ENCODE measurements at places on chromosomes 7 and 10.

DNA sequence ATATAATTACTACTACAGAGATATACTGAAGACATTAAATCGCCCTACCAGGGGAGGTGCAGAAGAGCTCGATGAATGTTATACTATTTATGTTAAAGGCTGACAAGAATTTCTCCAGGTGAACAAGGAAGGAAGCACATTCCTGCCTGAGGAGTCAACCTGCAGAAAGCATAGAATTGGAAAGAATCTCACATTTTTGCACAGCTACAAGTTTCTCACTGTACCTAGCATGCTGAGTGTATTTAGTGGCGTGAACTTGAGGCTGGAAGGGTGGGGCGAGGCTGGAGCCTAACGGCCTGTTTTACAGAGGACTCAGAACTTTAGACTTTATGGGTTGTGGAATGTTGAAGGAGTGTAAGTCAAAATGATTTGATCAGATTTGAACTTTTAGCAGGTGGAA lies 373.6 kb upstream of the LRGUK start:
- DNase-seq: no peak

GRCh38 chr7:106583706-106584690 lies 77.0 kb downstream of the CCDC71L start:
- no peak for DNase-seq

DNA sequence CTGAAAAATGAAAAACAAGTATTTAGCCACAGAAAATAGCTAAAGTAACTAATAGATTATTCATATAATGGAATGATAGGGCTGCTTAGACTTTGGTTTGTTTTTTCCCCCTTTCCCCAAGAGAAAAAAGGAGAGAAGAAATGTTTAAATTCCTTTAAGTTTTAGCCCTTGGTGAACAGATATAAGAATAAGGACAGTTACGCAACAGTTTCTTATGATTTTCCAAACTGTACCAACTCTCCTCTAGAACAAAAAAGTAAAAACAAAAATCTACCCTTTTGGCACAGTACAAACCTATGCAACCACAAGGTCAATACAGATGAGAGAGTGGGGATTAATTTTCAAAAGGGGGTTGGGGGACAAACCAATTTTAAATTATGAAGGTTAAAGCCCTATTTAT lies 227.7 kb downstream of the CHCHD3 start:
- DNase-seq: no peak

DNA sequence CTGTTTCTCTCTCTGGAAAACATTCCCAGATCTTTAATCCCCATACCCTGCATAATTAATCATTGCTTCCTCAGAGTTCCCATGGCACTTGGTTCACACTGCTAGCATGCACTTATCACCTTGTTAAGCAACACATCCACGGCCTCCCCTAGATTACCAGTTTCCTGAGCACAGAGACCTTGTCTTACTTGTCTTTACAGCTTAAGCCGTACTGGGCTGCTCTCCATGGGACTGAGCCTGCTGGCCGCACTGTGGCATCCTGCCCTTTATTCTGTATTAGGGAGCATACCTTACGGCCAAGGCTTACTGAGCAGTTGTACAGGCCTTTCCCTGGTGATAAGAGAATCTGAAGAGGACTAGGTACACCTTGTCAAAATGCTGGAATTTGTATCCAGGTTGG lies 190.2 kb downstream of the REEP3 start:
- no peak for DNase-seq

- DNase-seq: no peak
Measured at GRCh38 chr7:112346381-112347060, 103.7 kb upstream of the IFRD1 start.

DNA sequence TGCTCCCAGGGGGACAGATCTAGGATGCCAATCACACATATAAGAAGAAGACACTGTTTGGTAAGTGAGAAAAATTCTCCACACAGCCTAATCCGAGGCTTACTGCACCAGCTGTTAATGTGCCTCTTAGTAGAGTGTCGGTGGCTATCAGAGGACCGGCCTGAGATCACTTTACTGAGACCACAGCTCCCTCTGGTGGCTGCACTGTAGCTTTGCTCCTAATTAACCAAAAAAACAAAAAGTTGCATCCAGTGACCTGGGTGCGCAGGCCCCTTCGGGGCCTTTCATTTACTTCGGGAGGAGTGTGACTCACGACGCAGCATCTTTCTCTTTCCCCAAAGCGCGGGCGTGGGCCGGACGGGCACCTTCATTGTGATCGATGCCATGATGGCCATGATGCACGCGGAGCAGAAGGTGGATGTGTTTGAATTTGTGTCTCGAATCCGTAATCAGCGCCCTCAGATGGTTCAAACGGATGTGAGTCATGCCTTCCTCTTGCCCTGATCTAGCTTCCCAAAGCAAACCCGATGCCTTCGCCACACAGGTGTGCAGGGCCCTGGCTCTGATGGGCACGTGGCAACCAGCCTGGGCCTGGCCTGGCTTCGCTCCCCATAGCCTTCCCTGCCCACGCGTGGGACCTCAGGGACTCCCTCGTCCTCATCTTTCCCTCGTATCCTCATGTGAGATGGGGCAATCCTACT lies 56.7 kb downstream of the MKI67 start:
- peak; percentile 73 for DNase-seq

DNA sequence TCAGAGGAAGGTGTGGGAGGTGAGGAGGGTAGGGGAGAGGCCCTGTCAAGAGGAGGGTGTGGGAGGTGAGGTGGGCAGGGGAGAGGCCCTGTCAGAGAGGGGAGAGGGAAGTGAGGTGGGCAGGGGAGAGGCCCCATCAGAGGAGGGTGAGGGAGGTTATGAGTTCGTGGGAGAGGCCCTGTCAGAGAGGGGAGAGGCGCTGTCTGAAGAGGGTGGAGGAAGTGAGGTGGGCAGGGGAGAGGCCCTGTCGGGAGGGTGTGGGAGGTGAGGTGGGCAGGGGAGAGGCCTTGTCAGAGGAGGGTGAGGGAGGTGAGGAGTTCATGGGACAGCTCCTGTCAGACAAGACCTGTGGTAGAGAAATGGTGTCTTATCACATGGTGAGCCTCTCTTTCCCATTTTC lies 74.4 kb downstream of the INPP5A start:
- DNase-seq: no peak

DNA sequence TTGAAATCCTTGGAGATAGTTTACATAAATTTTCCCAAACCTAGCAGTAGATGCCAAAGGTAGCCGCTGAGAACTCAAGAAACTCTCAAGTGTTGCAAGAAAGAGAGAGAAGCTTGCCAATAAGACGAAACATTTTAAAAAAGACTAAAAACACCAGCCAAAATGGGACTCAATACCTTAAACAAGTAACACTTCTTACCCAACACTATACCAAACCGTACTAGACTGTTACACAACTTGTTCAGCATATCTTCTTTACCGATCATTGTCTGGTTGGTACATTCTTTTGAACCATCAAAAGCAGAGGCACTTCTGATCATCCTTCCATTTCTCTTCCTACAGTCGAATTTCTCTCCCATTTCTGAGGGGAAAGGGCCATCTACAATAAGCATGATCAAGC lies 4.8 kb upstream of the PTPN12 start:
- no peak for DNase-seq

GRCh38 chr7:58087536-58088190 lies 637.7 kb downstream of the ZNF716 start:
- no peak for DNase-seq

DNA sequence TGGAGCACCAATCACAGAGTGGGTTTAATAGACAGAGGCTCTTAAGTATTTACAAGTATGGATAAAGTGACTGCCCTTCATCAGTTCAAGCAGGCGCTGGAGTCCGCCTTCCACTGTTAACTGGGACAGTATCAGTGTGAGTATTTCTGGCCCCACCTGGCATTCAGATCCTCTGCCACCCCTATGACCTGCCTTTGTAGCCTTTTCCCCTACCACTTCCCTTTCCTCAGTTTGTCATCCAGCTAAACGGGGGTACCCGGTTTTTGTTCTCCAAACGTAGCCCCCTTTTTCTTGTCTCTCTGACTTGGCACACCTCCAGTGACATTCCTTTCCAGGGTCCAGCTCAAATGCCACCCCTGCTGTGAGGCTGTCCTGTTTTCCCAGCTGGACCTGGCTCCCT lies 134.4 kb downstream of the SNX10 start:
- DNase-seq: no peak

- DNase-seq: no peak
Measured at GRCh38 chr10:77583527-77583926, 54.1 kb downstream of the KCNMA1 start.

- DNase-seq: no peak
Measured at GRCh38 chr7:20053334-20054104, 163.7 kb downstream of the MACC1 start.

- DNase-seq: no peak
Measured at GRCh38 chr10:87804939-87805569, 13.0 kb downstream of the ATAD1 start.

GRCh38 chr10:85665681-85666080 lies 700.9 kb downstream of the GRID1 start:
- no peak for DNase-seq

DNA sequence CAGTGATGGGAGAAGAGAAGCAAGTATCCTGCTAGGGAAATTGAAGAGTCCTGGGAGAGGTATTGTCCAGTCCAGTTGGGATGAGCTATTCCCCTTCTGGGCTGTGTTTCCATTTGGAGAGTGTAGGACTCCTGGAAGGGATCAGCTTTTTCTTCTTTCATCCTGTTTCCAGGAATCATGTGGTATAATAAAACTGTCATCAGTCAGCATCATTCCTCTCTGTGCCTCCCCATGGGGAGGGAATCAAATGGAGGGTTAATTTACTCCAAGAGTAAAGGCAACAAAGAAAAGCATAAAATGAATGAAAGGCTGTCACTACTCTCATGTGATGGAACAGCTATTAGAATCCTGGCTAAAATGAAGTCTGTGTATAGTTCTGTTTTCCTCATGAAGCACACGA lies 429.9 kb downstream of the SORCS3 start:
- no peak for DNase-seq

DNA sequence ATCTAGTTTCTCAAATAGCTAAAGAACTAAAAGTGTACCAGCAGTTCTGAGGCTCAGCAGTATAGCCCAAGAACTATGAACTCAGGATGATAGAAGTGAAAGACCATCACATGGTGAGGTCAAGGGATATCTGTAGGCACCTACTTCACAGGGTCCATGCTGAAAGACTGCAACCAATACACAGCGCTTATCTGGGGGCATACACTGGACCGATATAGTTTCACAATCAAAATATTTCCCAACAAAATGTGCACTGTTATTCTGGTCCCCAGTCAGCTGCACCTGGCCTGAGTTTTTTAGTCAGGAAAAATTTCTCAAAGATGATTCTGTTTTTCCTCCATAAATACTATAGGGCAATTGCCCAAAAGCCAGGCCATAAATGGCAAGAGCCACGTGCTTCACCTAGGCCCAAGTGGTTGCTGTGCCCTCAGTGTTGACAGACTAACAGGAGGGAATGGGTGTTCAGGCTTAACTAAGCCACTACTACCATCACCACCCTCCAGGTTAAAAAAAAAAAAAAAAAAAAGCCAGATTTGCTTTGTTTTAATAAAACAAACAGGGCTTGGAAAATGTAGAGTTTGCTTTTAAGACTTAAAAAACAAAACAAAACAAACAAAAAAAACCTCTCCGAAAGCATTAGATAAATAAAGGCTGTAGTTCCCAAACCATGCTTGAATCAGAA lies 58.5 kb downstream of the OGDH start:
- no peak for DNase-seq

DNA sequence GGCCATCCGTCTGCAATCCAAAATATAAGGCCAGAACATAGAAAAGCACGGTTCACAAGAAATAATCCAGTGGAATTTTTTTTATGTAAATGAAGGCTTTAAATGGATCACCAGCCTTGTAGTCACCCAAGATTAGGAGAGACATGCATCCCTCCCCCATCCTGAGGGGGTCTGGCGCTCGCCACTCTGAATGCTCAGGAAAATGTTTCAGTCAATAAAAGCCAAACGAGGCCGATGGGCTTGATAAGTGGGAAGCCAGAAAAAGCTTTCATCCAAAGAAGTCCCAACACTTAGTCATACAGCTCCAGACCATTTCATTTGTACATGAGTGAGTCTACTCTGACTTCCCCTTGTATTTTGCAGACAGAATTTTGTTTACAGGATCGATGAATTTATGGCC lies 631.8 kb downstream of the GRID1 start:
- DNase-seq: no peak

DNA sequence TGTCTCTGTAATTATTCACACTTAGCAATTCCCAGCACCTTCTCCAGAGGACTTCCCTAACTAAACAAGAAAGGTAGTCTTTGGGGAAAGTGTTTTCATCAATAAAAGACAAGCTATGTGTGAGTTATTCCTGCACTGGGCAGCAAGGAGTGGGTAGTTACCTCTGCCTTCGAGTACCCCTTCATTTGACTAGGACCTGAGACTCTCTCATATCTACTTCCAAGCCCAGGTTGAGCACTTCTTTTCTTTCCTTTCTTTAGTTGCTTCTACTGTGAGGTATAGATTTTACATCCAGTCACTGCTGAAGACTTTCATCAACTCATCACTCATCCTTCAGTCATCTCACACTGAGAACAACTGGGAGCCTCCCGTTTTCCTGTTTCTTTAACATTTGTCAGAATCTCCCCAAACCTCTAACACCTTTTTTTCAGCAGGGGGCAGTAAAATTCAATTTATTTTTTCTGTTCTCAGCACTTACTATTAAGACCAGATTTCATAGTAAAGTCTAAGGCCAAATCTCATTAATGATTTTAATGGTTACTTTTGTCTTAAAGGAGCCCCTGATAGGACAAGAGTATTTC lies 80.1 kb upstream of the PRSS1 start:
- DNase-seq: no peak

Measured in activated CD4-positive, alpha-beta T cell treated with anti-CD3 and anti-CD28 coated beads, Interleukin-2, amount 50 U/mL, for 24 hours (primary cell).